Lower lobe of right lung (tissue), 2 donors: ENCODE measurements at places on chromosomes 16 and 17. TPM values are rescaled to one million over a fixed set of nuclear protein-coding genes. Genes with fewer than 3 reads are reported as not detected.

DNA sequence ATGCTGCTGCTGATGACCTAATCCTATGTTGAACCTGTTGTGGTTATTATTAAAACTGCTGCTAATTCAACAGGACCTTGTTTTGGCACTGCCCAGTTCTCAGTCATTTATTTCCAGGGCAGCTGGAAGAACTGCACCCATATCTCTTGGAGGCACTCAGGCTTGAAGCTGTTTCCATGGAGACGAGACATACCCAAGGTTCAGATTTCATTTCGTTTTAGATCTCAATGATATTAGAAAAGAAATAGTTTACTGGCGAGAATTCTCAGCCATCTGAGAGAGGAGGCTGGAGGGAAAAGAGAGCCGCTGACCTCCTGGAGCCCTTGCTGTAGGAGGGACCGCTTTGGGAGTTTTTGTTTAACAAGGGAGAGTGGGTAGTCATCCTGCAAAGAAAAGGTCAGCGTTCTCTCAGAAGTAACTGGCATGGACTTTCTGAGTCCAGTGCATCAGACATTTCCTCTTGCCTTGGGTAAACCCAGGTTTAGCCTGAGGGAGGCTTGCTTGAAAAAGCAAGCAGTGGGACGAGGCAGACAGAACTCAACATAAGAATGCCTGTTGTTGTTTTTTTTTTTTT lies 75.4 kb downstream of the YPEL2 start:
- H3K36me3 ChIP-seq: peaks cover 31% of the 10 kb centered on the region
- no peaks in the 10 kb centered on the region for H3K27me3 ChIP-seq
- H3K4me1 ChIP-seq: no peaks in the 10 kb centered on the region

GRCh38 chr17:70202840-70203239 lies 33.5 kb downstream of the KCNJ2 start:
- no peaks in the 10 kb centered on the region for H3K36me3 ChIP-seq
- no peak for DNase-seq
- H3K4me1 ChIP-seq: no peaks in the 10 kb centered on the region
- H3K27me3 ChIP-seq: no peaks in the 10 kb centered on the region
- H3K27ac ChIP-seq: no peak overlapping the region
- H3K4me3 ChIP-seq: no peak overlapping the region

GRCh38 chr16:49597796-49598195 lies 224.2 kb downstream of the C16orf78 start:
- H3K27ac ChIP-seq: no peak overlapping the region
- H3K27me3 ChIP-seq: no peaks in the 10 kb centered on the region
- H3K4me3 ChIP-seq: no peak overlapping the region

GRCh38 chr17:53919356-53919755 lies 96.6 kb downstream of the KIF2B start:
- H3K4me3 ChIP-seq: no peak overlapping the region
- no peaks in the 10 kb centered on the region for H3K4me1 ChIP-seq
- H3K36me3 ChIP-seq: no peaks in the 10 kb centered on the region

DNA sequence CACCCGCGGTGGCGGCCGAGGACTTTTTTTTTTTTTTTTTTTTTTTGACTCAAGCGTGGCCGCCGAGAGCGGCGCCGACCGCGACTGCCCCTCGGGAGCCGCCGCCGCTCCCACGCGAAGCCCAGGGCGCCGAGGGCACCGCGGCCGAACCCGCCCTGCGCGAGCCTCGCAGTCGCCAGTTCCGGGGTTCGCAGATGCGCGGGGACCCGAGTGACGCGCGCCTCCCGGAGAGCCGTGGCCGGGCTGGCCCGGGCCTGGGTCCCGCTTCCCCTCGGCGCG lies 1.1 kb downstream of the METRNL start:
- no peak for DNase-seq
- H3K36me3 ChIP-seq: peaks cover 6% of the 10 kb centered on the region
- peak overlapping the region; percentile 84 for H3K27ac ChIP-seq
- peaks cover 52% of the 10 kb centered on the region for H3K4me1 ChIP-seq

GRCh38 chr16:24977678-24978075 lies 37.5 kb downstream of the ARHGAP17 start:
- H3K36me3 ChIP-seq: peaks cover 44% of the 10 kb centered on the region
- no peak overlapping the region for H3K4me3 ChIP-seq
- no peak for DNase-seq
- H3K27me3 ChIP-seq: no peaks in the 10 kb centered on the region
- H3K4me1 ChIP-seq: peaks cover 54% of the 10 kb centered on the region

- H3K36me3 ChIP-seq: peaks cover 100% of the 10 kb centered on the region
- H3K27ac ChIP-seq: no peak overlapping the region
- H3K4me3 ChIP-seq: no peak overlapping the region
- no peaks in the 10 kb centered on the region for H3K27me3 ChIP-seq
- DNase-seq: no peak
These were observed 59.8 kb downstream of the GTF3C1 start for GRCh38 chr16:27489906-27490305.

DNA sequence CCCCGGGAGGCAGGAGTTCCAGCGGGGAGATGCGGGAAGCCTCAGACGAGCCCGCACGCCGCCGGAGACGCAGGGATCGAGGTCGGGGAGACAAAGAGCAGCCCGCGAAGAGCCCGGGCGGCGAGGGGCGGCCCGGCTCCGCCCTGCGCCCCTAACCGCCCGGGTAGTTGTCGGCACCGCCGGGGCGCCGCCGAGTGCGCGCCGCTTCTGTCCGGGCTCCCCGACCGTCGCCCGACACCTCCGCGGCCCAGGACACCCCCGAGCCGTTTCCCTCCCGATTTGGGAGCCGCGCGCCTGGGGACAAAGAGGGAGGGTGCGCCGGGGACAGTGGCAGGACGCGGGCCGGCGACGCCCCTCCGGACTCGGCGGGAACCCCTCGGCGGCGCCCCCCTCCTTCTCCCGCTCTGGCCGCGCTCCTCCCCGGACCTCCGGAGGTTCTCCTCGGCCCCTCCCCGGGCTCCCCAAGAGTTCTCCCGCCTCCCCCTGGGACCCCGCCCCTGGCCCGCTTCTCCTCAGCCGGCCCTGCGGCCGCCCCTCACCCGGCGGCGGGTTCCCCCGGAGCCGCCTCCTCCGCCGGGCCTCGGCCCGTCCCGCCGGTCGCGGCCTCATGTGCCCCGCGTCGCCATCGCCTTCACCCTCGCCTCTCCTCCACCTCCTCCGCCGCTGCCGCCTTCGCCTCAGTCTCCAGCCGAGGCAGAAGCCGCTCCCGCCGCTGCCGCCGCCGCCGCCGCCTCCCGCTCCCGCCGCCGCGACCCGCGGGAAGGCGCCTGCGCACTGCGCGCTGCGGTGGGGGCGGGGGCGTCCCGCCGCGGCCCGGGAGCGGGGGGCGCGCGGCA lies at the start of gene GJC1:
Gene GJC1 (minus strand): TSS at position 765 of the 836 bp plus-strand sequence. CDS start 24,470 bp downstream, outside the sequence.
- H3K4me3 ChIP-seq: peak within 1 kb of the TSS; percentile 55
- H3K27me3 ChIP-seq: peaks cover 85% of the 10 kb centered on the region
- peak within 1 kb of the TSS; percentile 51 for H3K27ac ChIP-seq
- DNase-seq: no peak

GRCh38 chr17:72046643-72047612 lies 73.9 kb upstream of the SOX9 start:
- H3K36me3 ChIP-seq: no peaks in the 10 kb centered on the region
- H3K4me3 ChIP-seq: no peak overlapping the region
- no peak overlapping the region for H3K27ac ChIP-seq

DNA sequence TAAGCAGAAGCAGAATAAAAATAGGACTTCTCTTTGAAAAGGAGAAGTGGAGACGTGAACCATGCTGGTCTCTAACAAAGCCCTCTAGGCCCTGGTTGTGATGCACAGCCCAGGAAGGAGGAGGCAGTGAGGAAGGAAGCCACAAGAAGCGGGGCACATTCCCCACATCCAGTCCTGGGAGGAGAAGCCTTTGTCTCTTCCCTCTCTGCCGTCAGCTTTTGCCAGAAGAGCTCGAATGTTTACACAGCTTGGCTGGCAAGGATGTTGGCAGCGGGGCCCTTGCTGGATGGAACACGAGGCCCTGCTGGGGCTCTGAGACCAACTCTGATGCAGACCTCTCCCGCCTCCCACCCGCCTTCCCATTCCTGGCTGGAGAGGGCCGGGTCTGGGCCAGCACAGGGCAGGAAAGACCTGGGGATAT lies 91.3 kb downstream of the MAF start:
- H3K4me3 ChIP-seq: no peak overlapping the region
- H3K4me1 ChIP-seq: peaks cover 7% of the 10 kb centered on the region
- no peaks in the 10 kb centered on the region for H3K27me3 ChIP-seq

GRCh38 chr17:39099663-39100286 lies 51.7 kb downstream of the PLXDC1 start:
- H3K4me1 ChIP-seq: peaks cover 43% of the 10 kb centered on the region
- no peaks in the 10 kb centered on the region for H3K27me3 ChIP-seq
- peak overlapping the region; percentile 49 for H3K27ac ChIP-seq
- H3K4me3 ChIP-seq: no peak overlapping the region
- DNase-seq: no peak
- H3K36me3 ChIP-seq: no peaks in the 10 kb centered on the region

GRCh38 chr16:89584768-89585549 lies 9.4 kb downstream of the CPNE7 start:
- DNase-seq: no peak
- no peaks in the 10 kb centered on the region for H3K36me3 ChIP-seq
- H3K27ac ChIP-seq: no peak overlapping the region

DNA sequence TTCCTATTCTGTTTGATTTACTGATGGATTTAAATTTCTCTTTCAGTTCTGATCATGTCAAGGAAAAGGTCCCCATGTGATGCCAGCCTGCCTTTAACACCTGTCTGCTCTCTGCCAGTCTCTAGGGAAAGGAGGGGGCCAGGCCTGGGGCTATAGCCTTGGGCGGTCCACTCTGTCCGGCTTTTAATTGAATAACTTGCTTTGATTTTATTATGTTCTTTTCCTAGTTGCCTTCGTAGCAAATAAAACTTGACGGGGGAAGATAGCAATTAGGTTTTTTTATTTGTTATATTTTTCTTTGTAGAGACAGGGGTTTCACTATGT lies 47.6 kb downstream of the ABAT start:
- H3K36me3 ChIP-seq: no peaks in the 10 kb centered on the region
- H3K4me3 ChIP-seq: no peak overlapping the region
- no peaks in the 10 kb centered on the region for H3K4me1 ChIP-seq
- no peaks in the 10 kb centered on the region for H3K27me3 ChIP-seq

DNA sequence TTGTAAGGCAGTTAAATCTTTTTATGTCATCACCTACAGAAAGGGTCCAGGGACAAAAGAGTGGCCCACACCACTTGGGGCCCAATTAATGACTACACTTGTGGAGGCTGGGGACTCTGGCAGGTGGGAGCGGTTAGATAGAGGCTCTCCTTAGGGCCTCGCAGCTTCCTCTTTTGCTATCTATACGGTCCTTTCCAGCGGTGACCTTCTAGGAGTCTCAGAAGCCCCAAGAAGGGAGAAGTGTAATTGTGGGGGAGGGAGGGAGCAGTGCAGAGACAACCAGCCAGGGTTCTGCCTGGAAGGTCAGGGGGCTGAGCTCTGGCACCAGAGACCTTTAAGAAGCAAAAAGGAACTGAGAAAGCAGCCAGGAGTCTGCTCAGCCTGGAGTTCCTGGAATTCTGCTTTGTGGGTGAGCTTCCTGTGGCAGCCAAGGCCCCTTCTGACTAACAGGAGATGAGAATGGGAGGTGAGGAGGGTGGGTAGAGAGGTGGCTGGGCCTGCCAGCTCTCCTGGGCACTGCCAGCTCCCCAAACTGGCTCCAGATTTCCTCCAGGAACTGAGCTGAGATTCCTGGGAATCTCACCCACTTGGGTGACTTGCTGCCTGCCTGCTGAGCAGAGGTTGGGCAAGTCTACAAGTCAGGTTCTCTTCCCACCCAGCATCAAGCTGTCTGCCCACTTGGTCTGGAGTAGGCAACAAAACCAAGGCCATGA lies 16.3 kb upstream of the MAP3K14 start:
- H3K27ac ChIP-seq: peak overlapping the region; percentile 36
- peaks cover 35% of the 10 kb centered on the region for H3K4me1 ChIP-seq
- DNase-seq: no peak
- no peak overlapping the region for H3K4me3 ChIP-seq

DNA sequence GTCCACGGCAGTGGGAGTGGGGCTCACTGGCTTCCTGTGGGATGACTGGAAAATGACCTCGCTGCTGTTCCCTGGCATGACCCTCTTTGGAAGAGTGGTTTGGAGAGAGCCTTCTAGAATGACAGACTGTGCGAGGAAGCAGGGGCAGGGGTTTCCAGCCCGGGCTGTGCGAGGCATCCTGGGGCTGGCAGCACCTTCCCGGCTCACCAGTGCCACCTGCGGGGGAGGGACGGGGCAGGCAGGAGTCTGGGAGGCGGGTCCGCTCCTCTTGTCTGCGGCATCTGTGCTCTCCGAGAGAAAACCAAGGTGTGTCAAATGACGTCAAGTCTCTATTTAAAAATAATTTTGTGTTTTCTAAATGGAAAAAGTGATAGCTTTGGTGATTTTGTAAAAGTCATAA lies 7.8 kb upstream of the RNF213 start:
- H3K36me3 ChIP-seq: peaks cover 30% of the 10 kb centered on the region
- peak; percentile 87 for DNase-seq
- peaks cover 28% of the 10 kb centered on the region for H3K4me1 ChIP-seq
- no peak overlapping the region for H3K4me3 ChIP-seq
- H3K27me3 ChIP-seq: no peaks in the 10 kb centered on the region

GRCh38 chr16:14252860-14253259 lies 181.7 kb downstream of the MRTFB start:
- DNase-seq: no peak
- H3K27ac ChIP-seq: no peak overlapping the region
- H3K4me1 ChIP-seq: no peaks in the 10 kb centered on the region
- peaks cover 98% of the 10 kb centered on the region for H3K36me3 ChIP-seq

DNA sequence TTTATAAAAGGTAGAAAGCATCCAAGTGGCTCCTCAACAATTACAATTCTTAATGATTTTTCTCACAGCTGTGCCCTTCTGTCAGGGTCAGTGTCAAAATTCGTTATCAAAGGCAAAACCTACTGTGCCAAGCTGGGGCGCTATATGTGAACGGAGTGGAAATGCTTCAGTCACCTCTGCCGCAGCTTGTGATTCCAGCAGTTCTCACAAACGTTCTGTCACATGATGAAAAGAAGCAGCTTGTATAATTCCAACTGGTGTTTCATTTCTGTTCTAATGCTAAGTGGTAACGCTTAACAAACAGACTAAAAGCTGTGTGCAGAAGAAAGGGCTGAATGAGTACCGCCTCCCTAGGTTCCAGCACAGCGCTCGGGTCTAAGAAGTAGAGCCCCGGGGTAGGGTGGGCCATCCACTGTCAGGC lies 14.2 kb downstream of the PLD6 start:
- H3K27me3 ChIP-seq: no peaks in the 10 kb centered on the region
- H3K36me3 ChIP-seq: peaks cover 32% of the 10 kb centered on the region
- no peak overlapping the region for H3K27ac ChIP-seq
- peaks cover 27% of the 10 kb centered on the region for H3K4me1 ChIP-seq
- H3K4me3 ChIP-seq: no peak overlapping the region
- DNase-seq: no peak

DNA sequence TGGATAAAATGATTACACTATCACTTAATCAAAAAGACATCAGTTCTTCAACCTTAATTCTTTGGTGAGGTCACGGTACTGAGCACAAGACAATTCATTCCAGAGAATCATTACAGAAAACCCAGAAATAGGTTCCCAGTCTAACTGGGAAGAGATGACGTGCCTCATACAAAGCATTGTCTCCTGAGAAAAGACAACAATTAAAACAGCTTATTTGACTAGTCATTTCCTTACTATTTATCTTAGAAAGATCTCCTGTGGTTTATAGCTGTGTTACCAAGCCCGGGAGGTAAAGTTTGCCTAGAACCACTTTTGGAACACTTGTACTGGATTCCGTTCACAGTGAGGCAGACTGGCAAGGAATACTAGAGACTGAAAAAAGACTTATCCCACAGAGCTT lies 5.1 kb downstream of the PHF12 start:
- peaks cover 12% of the 10 kb centered on the region for H3K36me3 ChIP-seq
- peak overlapping the region; percentile 24 for H3K27ac ChIP-seq
- H3K27me3 ChIP-seq: no peaks in the 10 kb centered on the region
- H3K4me1 ChIP-seq: peaks cover 51% of the 10 kb centered on the region
- no peak overlapping the region for H3K4me3 ChIP-seq
- no peak for DNase-seq

Gene ZNF385C
- total RNA-seq: 1.2 TPM

Gene CFAP97D1
- total RNA-seq: not detected

Gene TBC1D3E
- total RNA-seq: not detected

Gene TP53TG3C
- not detected for total RNA-seq

Gene ZNF750
- total RNA-seq: 4.7 TPM

Gene GNG13
- not detected for total RNA-seq

Gene KRT23
- total RNA-seq: 1.9 TPM

Gene DNASE1L2
- 2.0 TPM for total RNA-seq
